ENCODE measurements at places on chromosomes 4 and X.

GRCh38 chr4:110268790-110269189 lies 70.4 kb upstream of the ELOVL6 start:
- no peak for DNase-seq

DNA sequence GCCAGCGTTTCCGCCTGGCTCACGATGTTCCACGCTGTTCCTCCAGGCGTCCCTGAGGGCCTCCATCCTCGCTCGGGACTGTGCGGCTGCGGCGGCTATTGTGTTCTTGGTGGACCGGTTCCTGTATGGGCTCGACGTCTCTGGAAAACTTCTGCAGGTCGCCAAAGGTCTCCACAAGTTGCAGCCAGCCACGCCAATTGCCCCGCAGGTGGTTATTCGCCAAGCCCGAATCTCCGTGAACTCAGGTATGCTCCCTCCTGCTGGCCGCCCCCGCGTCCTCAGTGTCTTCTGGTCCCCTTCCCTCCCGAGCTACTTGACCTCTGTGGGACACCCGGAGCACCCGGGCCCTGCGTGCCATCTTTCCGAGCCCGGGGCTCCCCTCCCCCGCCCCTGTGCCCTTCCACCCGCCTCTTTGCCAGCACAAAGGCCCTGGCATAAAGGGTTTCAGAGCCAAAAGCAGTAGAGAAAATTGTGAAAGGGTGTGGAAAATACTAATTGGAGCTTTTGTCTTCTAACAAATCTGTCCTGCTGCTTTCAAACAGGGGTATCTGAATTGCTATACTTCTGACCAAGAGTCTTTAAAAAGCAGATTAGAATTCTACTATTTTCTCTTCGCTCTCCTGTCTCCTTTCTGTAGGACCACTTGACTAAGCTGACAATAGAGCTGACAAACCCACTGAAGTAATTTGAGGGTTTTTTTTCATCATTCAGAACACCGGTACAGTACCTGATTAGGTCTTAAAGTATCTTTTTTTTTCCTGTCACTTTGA lies 104.0 kb downstream of the NEUROG2 start:
- no peak for DNase-seq

DNA sequence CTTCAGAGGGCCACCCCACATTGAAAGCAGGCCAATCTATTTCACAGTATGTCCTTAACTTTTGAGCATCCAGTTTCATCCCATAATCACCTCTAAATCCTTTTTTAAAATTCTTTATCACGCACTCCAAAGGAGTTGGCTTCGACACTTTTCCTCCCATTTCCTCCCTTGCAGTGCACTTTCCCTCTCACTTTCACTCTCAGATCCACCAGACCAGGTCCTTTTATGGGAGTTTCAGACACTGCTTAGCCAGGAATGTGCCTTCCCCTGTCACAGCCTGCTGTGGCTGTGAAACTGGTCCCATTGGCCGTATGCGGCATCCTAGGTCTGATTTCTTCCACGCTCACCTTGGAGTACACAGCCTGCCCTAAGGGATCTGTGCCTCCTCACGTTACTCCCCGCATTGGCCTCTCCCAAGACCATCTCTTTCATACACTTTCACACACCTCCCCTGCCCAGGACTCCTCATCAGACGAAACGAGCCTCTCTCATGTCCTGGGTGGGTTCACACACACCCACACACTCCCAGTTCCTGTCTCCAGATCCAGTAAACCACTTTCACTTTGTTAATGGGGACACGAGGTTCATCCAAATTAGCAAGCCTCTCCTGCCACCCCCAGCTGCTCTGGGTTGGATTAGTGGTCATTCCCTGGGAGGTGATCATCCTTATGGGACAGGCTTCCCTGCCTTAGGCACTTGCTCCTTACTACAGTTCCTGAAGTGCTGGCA lies 10.0 kb upstream of the RHOXF2B start:
- no peak for DNase-seq

GRCh38 chrX:8433109-8434062 lies 31.2 kb upstream of the VCX3B start:
- no peak for DNase-seq

DNA sequence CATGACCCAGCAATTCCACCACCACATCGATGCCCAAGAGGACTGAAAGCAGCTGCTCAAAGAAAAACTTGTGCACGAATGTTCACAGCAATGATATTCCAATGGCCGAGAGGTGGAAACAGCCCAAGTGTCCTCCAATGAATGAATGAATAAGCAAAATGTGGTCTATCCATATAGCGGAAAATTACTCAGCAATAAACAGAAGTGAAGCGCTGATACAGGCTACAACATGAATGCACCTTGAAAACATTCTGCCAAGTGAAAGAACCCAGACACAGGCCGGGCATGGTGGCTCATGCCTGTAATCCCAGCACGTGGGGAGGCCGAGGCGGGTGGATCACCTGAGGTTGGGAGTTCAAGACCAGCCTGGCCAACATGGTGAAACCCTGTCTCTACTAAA lies 5.2 kb upstream of the SLC2A9 start:
- no peak for DNase-seq

DNA sequence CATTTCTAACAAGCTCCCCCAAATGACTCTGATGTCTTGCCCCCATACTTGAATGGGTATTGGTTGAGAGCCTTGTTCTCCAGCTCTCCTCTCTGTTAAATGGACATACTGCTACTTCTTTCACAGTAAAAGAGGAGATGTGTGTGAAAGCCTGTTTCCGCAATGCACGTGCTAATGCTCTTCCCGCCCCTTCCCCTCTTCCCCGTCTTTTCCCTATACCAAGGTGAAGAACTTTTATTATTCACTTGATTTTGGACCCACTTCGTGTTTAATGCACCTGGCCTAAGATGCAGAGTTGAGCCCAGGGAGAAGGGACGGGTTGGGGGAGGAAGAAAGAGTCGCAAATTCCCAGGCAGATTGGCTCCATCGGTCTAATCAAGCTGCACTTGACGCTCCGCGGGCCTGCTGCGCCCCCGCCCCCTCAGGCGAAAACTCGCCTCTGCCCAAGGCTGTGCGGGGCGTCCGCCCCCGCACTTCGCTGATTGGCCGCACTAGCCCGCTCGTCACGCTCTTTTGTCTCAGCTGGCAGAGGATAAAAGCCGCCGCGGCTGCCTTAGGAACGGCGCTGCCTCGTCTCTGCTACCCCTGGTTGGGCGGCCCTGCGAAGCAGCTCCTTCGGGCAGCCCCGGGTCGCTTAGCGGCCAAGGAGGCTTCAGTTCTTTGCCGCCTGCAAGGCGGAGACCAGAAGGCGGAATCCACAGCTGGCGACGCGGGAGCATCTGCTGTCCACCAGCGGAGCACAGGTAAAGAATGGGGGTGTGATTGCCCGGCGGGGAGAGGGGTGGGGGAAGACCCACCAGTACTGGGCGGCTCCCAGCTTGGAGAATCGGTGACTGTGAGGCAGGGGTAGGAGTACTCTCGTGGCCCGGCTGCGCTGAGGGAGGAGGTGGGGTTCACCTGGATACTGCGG lies at the start of gene ZCCHC12:
Gene ZCCHC12 (plus strand): TSS at position 562 of the 910 bp plus-strand sequence. CDS start 1,421 bp downstream, outside the sequence.
- DNase-seq, result peak; percentile 26

DNA sequence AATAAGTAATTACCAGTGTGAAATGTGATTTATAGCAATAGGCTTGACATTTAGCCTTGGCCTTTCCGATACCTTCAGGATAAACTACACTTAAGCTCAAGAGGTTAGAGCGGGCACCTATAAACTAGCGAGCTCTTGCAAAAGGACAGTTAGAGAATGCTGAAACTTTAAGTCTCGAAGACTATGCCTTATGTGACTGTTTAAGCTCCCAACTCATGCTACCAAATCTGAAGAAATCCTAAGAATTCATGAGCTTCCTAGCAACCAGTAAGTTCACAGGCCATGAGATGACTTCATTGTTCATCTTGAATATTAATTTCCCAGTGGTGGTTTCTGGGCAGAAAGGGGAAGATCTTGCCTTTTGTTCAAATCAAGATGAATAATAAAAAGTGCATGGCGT lies 4.7 kb downstream of the STOX2 start:
- DNase-seq, result no peak

DNA sequence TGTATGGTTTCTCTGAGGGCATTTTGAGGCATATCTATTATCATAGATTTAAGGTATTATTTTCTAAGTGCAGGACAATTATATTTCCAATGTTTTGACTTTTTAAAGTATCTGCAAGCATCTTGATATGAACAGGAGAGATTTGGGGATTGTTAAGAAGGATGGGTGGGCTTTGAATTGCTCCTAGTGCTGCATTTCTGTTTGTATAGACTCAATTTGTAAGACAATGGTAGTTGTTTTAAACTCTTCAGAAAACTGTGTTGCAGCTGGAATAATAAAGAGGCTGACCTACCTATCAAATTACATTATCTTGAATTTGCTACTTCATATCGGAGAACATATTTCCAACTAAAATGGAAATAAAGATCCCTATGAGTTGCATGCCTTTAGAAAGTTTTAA lies 570.3 kb downstream of the ADGRL3 start:
- DNase-seq, result no peak

DNA sequence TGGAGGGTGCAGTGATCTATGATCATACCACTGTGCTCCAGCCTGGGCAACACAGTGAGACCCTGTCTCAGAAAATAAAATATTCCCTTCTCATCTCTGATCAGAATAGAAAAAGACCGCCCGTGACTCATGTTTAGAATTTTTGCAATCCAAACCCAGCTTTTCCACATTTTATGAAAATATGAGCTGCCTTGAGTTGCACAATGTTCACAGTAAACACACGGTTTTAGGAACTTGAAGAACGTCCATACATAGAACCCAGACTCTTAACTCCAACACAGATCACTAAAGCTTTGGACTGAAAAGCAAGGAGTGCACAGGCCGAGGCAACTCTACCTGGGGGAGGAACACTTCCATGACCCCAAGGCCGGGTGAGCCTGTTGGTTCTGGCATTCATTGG lies 305.0 kb downstream of the TENM3 start:
- no peak for DNase-seq

GRCh38 chr4:106979476-106979875 lies 56.6 kb downstream of the DKK2 start:
- no peak for DNase-seq

DNA sequence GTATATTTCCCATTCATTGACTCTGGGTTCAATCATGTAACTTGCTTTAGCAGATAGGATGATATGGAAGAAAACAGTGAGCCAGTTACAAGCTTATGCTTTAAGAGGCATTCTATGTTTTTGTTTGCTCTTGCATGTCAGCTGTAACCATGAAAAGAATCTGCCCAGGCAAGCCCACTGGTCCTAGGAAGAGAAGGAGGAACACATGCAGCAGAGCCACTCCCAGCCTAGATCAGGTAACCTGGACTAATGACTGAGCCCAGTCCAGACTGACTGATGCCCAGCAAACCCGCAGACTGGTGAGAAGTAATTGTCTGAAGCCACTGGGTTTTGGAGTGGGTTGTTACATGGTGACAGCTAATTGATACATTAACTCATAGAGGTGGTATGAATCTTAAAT lies 167.9 kb downstream of the COL4A6 start:
- DNase-seq, result no peak

GRCh38 chr4:176002007-176002613 lies 63.5 kb upstream of the WDR17 start:
- DNase-seq, result peak; percentile 33

DNA sequence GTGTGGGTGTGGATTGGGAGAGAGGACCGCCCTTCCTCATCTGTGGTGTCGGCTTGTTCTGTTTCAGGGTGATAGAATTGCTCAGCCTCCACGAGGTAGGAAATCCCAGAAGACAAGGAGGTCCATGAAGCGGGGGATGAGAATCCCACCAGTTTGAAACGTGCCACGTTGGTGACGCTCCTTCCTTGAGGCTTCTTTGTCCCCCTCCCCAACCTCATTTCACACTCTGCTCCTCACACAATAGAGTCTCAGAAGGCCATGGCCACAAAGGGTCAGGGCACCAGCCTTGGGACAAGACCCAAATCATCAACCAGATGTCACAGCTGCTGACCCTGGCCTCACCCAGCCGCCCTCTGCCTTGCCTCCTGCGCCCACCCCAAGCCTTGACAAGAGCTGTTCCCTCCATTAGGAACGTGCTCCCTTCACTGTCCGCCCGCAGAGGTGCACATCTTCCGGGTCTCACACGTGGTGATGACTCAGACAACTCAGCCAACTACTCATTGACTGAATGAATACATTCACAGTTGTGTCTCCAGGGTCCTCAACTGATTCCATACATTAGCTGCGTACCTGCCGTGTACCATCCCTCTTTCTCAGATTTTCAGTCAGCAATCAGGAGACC lies 18.3 kb downstream of the BLOC1S4 start:
- DNase-seq, result no peak

DNA sequence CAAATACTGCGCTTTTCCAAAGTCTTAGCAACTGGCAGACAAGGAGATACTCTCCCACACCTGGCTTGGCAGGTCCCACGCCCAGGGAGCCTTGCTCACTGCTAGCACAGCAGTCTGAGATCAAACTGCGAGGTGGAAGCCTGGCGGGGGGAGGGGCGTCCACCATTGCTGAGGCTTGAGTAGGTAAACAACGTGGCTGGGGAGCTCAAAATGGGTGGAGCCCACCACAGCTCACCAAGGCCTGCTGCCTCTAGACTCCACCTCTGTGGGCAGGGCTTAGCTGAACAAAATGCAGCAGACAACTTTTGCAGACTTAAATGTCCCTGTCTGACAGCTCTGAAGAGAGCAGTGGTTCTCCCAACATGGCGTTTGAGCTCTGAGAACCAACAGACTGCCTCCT lies 23.0 kb upstream of the NFKB1 start:
- DNase-seq, result no peak

DNA sequence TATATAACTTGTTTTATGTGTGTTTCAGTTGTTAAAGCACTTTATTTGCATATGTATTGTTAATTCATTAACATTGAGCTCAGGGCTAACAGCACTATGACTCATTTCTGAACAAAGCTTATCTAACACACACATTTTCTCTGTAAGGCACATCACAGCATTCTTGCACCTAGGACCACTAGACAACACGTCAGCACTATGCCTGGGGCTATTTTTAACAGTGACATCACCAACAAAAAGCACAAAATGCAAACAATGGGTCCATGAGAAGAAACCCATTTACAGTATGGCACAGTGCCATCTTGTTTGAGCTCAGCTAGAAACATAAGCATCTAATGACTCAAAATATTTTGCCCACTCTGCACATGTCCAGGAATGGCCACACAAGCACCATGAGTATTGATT lies 124.4 kb downstream of the RELL1 start:
- peak; percentile 69 for DNase-seq

GRCh38 chr4:30402276-30402675 lies 317.9 kb upstream of the PCDH7 start:
- no peak for DNase-seq

GRCh38 chrX:23478056-23478455 lies 143.4 kb downstream of the PTCHD1 start:
- no peak for DNase-seq

DNA sequence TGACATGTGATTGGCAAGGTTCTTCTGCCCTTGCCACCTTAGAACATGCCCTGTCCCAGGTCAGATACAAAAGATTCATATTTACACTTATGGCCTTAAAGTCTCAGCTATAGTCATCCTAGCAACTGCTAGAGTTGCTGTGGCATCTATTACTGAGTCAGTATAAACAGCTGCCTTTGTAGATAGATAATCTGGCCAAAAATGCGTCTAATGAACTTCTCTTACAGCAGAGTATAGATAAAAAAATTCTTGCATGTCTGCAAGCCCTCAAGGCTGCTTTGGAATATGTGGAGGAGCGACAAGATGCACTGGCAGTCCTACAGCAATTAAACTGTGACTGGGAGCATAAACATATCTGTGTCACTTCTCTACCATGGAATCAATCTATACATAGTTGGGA lies 1209.7 kb upstream of the PABPC4L start:
- DNase-seq, result no peak
